Myocyte (in vitro differentiated cells): ENCODE measurements at places on chromosomes 6 and 20. TPM values are rescaled to one million over a fixed set of nuclear protein-coding genes. Genes with fewer than 3 reads are reported as not detected.

KCNS1 gene
- not detected in 2 replicates for total RNA-seq

PRR18 gene
- 0.21 TPM in 1 of 2 replicates, not detected in the other for total RNA-seq

KHDC1L gene
- not detected in 2 replicates for total RNA-seq

ARHGAP40 gene
- total RNA-seq = not detected in 2 replicates

SMPDL3A gene
- total RNA-seq = 8.2 and 13.6 TPM in 2 replicates

COL12A1 gene
- 14.6 and 17.7 TPM in 2 replicates for total RNA-seq

OR2J3 gene
- not detected in 2 replicates for total RNA-seq

LY6G6D gene
- total RNA-seq = not detected in 2 replicates

TPX2 gene
- 7.0 and 10.5 TPM in 2 replicates for total RNA-seq

PPP1R14C gene
- not detected in 2 replicates for total RNA-seq

SLC22A1 gene
- 0.19 and 0.31 TPM in 2 replicates for total RNA-seq

CCN6 gene
- total RNA-seq = not detected in 2 replicates

MAP3K4 gene
- 23.5 and 27.7 TPM in 2 replicates for total RNA-seq

ZC2HC1B gene
- 0.36 TPM in 1 of 2 replicates, not detected in the other for total RNA-seq

DNA sequence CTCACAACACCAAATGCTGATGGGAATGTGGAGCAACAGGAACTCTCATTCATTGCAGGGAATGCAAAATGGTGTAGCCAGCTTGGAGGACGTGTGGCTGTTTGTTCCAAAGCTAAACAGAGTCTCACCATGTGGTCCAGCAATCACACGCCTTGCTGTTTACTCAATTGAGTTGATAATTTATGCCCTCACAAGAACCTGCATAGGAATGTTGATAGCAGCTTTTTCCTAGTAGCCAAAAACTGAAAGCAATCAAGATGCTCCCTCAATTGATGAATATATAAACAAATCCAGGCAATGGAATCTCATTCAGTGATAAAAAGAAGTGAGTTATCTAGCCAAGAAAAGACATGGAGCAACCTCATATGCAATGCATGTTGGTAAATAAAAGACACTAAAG is 15.6 kb upstream of the VSX1 start:
- no peak for DNase-seq

- DNase-seq = no peak
Measured at GRCh38 chr6:132011582-132011981, 60.4 kb upstream of the CCN2 start.

DNA sequence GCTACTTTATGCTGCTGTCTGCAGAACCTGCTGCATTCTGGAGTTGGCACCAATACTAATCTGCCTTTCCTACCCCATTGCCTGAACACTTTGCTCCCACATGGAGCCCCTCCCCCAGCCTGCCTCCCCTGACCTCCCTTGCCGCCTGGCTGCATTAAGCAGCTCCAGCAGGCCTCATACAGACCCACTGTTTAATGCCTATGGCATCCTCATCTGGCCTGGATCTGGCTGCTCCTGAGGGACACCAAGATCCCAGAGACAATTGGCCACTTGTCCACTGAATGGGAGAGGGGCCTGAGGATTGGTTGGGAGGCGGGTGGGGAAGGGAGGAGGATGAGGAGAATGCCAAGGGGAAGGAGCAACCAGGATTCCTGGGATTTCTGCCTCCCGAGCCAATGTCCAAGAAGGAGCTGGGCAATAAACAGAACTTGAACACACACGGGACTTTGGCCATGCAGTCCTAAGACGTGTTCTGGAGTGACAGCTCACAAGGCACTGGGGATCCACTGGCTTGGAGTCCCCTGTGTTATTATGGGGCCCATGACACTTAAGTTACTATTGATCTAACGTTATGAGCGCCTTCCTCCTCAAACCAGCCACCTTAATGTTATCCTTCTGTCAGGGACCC is 10.4 kb upstream of the KCNK5 start:
- DNase-seq = no peak

- DNase-seq = no peak
Measured at GRCh38 chr20:57671662-57672061, 38.2 kb downstream of the PMEPA1 start.

DNA sequence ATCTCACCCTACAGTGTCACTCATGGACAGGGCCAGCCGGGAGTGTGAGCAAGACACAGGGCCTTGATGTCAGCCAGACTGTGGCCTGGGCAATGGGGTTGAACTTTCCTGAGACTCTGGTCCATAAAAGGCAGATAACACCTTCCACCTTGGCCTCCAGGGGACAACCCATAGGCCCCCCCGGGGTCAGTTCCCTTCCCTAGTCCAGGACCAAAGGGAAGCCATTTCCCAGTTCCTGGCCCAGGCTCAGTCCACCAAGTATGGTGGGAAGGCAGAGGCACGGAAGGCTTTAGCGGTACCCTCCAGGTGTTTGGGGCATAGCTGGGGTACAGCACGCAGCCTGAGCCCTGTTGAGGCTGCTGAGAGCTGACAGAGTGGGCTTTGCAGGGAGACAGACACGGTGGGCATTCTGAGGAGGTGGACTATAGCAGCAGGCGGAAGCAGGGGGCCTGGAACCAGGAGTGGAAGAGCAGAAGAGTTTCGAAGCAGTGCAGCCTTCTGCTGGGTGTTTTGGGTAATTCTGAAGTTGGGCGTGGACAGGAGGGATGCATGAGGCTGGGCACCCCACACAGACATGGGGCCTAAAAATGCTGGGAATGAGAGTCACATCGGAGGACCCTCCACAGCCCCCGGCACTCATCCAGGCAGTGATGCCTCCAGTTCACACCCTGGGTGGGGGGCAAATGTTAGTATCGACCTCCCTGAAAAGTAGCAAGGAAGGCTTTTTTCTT is 43.9 kb upstream of the CD93 start:
- DNase-seq = no peak

- peak; percentile 83 for DNase-seq
Measured at GRCh38 chr20:53872561-53873229, 197.7 kb downstream of the BCAS1 start.

DNA sequence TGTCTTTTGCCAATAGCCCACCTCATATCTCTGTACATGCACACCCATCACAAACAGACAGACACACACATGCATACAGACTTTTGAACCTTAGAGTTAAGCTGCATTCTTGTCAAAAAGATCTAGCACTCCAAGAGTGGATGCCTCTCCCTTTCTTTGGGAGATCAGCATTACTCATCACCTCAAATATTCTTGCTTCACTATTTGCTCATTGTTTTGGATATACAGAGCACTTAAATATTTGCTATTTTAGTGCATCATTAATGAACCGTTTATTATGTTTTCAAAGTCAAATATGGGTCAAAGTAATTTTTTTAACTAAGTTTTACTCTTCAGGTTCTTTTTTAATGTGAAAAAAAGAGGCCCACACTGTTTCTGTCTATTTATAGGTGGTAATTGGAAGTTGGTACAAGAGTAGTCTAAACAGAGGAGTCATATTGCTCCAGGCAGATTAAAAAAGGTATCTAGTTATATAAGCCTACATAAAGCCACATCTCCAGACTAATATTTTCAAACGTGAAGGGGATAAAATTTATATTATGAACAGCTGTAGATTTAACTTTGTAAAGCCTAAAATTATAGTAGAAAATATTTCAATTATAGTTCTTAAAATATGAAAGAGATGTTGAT is 102.6 kb downstream of the FLRT3 start:
- peak; percentile 16 for DNase-seq

- DNase-seq = no peak
Measured at GRCh38 chr20:2694519-2694918, 1.9 kb downstream of the EBF4 start.

GRCh38 chr6:14903176-14904038 is 342.5 kb upstream of the JARID2 start:
- DNase-seq = no peak

DNA sequence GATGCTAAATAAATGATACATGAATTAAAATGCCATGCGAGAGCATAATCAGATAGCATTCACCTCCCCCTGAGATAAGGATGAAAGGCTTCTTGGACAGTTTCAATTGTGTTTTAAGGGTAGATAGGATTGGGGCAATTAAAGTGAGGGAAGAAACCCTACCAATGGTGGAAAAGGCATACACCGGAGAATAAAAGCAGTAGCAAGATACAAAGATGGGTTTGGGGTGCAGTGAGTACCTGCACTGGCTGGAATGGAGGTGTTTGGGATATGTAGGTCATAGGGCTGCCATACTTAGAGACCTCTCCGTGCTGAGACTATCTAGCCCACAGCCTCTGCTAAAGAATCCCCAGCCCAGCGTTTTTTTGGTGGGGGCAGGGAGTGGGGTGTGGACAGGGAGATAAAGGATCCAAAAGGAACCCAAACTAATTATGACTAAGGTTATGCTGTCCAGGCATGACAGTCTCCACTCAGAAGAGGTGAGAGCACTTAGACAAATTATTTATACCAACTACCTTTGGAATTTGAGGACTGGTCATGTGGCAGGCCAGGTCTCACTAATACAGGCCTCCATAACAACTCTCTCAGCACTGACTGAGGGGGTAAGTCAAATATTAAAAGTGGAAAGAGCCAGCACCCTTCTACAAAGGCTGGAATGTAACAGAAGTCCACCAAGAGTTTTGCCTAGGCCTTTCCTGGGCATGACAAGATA is 280.8 kb downstream of the ADGB start:
- no peak for DNase-seq

GRCh38 chr6:5275497-5275896 is 14.2 kb downstream of the FARS2 start:
- DNase-seq = no peak

GRCh38 chr6:24019393-24019792 is 106.6 kb upstream of the NRSN1 start:
- DNase-seq = no peak

DNA sequence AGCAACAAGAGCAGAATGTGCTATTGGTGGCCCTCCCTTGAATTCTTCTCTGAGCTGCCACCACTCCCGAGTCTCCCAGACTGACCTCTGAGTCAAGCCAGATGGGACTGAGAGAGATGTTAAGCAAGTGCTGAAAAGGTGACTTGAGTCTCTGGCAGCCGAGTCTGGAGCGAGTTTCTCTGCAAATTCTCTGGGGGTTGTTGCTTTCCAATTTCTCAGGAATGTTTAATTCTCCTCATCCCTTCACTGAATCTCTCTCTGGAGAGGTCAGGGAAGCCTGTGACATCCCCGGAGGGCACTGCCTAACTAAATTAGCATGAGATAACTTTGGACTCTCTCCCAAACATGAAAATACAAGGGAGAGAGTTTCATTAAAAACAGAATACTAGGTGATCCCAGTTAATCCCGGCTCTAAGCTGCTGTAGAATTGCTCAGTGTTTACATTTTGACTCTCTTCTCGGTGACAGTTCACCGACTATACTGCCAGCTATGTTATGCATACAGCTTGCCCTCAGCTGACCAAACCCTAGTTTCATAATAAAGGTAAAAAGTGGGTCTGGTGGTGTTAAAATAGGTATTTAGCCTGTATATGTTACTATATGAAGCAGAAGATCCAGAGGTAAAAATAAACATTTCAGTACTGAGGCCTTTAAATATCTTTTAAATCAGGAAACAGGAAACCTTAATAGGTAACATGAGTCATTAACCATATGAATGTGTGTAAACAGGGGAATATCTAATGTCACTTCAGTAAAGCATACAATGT is 157.9 kb downstream of the FOXC1 start:
- DNase-seq = peak; percentile 38

DNA sequence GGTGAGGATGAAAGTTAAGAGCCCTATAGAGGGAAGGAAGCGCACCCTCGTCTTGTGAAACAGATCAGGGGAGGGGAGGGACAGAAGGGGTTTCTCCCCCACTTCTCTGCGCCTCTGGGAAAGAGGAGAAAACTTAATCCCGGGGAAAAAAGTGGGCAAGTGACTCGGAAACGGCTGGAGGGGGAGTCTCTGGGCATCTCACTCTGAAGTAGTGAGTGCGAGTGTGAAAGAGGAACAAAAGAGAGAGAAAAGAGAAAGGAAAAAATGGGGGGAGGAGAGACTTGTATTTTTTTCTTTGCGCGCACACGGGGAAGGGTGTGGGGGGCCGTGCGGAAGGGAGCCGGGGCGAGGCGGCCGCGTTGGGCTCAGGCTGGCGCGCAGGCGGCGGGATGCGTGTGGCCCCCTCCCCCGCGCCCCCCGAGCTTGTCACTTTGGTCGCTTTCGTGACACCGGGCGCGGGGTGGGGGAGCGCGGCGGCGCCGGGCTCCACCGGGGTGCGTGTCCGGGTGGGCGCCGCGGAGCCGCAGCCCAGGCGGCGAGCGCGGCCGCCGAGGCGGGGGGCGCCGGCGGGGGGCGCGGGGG is 454 bp downstream of the L3MBTL3 start:
- no peak for DNase-seq

DNA sequence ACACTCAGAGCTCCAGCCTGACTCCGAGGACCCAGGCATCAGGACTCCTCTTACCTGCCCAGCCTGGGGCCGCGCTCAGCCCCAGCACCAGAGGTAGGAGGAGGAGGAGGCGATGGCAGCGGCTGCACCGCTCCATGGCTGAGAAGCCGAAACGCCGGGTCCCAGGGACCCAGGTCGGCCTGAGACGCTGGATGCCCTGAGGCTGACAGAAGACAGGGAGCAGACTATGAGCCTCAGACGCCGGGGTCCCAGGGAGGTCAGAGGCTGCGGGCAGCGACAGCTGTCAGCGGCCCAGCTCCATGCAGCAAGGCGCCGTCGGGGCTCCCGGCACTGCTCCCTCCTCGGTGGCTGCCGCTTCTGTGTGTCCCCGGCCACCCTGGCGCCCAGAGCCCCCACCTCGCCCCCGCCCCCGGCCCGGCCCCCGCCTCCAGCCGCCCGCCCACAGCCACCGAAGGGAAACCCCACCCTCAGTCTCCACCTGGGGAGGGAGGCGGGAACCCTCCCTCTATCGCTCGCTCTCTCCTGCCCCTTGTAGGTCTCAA is at the start of gene COL11A2:
Gene COL11A2, minus strand, starts transcription at position 363 of the 542 bp plus-strand sequence. Its CDS starts 227 bp downstream, at position 136.
- DNase-seq = peak; percentile 21

DNA sequence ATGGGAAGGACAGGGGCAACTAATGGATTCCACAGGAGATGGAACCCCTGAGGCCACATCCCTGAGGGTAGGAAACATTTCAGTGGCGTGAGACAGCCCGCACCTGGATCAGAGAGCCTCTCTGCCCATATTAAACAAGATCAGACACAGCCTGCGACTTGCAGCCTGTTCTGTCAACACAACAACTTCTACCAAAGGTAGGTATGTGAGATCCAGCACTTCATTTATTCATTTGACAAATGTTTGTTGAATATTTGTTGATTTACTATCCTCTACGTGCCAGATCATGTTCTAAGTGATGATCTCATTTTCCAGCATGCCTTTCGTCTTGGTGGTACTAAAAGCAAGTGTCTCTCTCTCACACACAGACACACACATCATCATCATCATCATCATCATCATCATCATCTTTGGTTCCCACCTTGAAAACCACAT is 43.2 kb upstream of the NT5E start:
- DNase-seq = no peak
